GM23248 (cell line): ENCODE measurements at places on chromosomes 7 and 10. TPM values are rescaled to one million over a fixed set of nuclear protein-coding genes. Genes with fewer than 3 reads are reported as not detected.

Gene SMO
- 14.7 and 16.3 TPM in 2 replicates for total RNA-seq

Gene PRPS1L1
- not detected in 2 replicates for total RNA-seq

Gene MALRD1
- 0.13 TPM in 1 of 2 replicates, not detected in the other for total RNA-seq

Gene PNLIPRP1
- total RNA-seq, result not detected in 2 replicates

Gene SAMD9
- 26.2 and 31.2 TPM in 2 replicates for total RNA-seq

Gene LDB3
- total RNA-seq, result under 0.01 and 0.11 TPM in 2 replicates

Gene NPC1L1
- not detected in 2 replicates for total RNA-seq

Gene COX15
- total RNA-seq, result 20.3 and 21.4 TPM in 2 replicates

Gene CNPY1
- not detected in 2 replicates for total RNA-seq

Gene GOLGA7B
- total RNA-seq, result not detected in 2 replicates

Gene UFSP1
- total RNA-seq, result 6.7 and 9.9 TPM in 2 replicates

- no peaks in the 10 kb centered on the region for H3K27me3 ChIP-seq
- H3K36me3 ChIP-seq, result no peaks in the 10 kb centered on the region
- no peaks in the 10 kb centered on the region for H3K4me1 ChIP-seq
- DNase-seq, result no peak
- no peak overlapping the region for H3K27ac ChIP-seq
- H3K4me3 ChIP-seq, result no peak overlapping the region
Observed at GRCh38 chr7:128422842-128423241, 13.1 kb upstream of the IMPDH1 start.

DNA sequence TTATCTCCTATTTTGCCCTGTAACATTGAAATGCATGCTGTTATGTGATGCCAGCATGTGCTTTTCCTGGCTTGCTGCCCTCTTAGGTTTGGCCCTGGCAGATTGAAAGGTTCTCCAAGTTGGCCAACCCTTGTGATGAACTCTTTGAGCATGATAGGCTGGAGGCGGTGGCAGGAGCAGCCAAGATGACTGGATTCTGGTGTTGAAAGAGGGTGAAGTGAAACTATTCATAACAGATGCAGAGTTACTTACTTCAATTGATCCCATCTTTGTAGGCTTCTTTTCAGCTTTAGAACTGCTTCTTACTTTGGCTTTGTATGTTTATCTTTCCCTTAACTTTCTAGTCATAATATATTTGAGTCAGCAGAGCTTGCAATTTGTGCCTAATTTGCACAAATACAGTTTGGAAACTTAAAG is 57.6 kb downstream of the BICC1 start:
- no peak overlapping the region for H3K4me3 ChIP-seq
- peak; percentile 86 for DNase-seq
- peaks cover 62% of the 10 kb centered on the region for H3K4me1 ChIP-seq

DNA sequence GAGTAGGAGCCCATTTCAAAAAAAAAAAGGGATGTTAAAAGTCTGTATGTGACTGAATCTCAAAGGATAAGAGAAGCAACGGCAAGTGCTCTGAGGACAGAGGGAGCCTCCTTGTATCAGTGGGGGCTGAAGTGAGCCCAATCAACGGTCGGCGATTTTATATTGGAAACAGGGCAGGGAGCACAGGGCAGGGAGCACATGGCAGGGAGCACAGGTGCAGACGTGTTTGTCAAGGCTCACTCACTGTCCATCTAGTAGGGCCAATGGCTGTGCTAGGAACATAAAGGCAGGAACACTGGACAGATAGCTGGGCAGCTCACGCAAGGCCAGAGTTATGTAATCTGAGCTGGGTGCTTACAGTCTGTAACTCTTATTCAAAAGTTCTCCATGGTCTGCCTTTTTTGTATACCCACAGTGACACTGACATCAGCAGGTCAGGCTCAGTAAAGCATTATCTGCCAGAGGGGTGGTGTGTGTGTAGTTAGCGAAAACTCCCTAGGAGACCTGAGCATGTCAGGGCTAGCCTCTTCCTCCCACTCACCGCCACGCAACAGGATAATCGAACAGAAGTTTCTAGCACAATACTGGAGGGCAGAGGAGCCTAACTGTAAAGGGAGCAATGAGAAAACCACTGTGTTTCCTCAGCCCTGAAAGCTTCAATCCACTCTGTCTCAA is 15.4 kb downstream of the AKR1B1 start:
- no peak for DNase-seq
- no peak overlapping the region for H3K27ac ChIP-seq
- H3K27me3 ChIP-seq, result no peaks in the 10 kb centered on the region
- no peak overlapping the region for H3K4me3 ChIP-seq
- peaks cover 6% of the 10 kb centered on the region for H3K4me1 ChIP-seq

- H3K36me3 ChIP-seq, result no peaks in the 10 kb centered on the region
- no peaks in the 10 kb centered on the region for H3K4me1 ChIP-seq
- no peak overlapping the region for H3K4me3 ChIP-seq
- no peak overlapping the region for H3K27ac ChIP-seq
Observed at GRCh38 chr7:24135003-24135817, 148.8 kb upstream of the NPY start.

- no peak overlapping the region for H3K4me3 ChIP-seq
- no peaks in the 10 kb centered on the region for H3K4me1 ChIP-seq
- no peak overlapping the region for H3K27ac ChIP-seq
- H3K36me3 ChIP-seq, result no peaks in the 10 kb centered on the region
Observed at GRCh38 chr7:49802600-49802999, 29.2 kb downstream of the VWC2 start.

DNA sequence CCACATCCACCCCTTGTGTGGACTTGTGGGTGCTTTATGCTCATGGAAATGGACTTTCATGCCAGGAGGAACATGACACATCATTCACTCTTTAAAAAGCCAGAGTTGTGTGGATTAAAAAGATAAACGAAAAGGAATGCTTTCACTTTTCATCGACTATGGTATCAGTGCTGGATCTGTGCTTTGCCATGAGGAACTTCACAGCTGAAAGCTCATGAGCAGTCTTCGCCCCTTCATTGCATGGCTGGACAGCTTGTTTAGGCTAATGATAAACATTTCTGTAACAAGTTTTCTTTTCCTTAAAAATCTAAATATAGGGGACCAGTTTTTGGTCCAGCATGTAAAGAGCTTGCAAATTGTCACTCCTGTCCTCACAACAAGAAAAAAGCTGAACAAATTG is 173.6 kb upstream of the NPS start:
- DNase-seq, result no peak
- peaks cover 19% of the 10 kb centered on the region; the same call in 1 of the 2 replicates for H3K36me3 ChIP-seq
- no peak overlapping the region for H3K27ac ChIP-seq

GRCh38 chr10:7185367-7185690 is 225.5 kb downstream of the SFMBT2 start:
- no peak overlapping the region for H3K4me3 ChIP-seq
- no peaks in the 10 kb centered on the region for H3K36me3 ChIP-seq
- no peak for DNase-seq
- H3K27me3 ChIP-seq, result no peaks in the 10 kb centered on the region
- H3K4me1 ChIP-seq, result no peaks in the 10 kb centered on the region
- no peak overlapping the region for H3K27ac ChIP-seq

DNA sequence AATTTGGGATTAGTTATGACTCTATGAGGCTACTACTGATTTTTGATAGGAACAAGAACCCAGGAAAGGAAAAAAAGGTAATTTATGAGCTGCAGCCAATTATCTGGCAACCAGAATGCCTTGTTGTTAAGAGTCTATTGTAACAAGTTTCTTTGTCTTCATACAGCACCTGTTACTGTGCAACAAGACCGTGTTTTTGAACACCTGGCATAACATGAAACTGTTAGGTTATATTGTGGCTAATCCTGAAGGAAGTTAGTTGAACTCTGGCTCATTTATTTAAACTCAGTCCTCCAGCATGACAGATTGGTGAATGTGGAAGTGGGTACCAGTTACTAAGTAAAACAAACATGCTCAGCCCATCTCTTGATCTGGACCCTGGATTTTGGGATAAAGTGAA is 33.0 kb downstream of the RALA start:
- H3K4me3 ChIP-seq, result no peak overlapping the region
- no peaks in the 10 kb centered on the region for H3K27me3 ChIP-seq
- no peak for DNase-seq
- H3K4me1 ChIP-seq, result peaks cover 26% of the 10 kb centered on the region
- no peaks in the 10 kb centered on the region for H3K36me3 ChIP-seq
- no peak overlapping the region for H3K27ac ChIP-seq

DNA sequence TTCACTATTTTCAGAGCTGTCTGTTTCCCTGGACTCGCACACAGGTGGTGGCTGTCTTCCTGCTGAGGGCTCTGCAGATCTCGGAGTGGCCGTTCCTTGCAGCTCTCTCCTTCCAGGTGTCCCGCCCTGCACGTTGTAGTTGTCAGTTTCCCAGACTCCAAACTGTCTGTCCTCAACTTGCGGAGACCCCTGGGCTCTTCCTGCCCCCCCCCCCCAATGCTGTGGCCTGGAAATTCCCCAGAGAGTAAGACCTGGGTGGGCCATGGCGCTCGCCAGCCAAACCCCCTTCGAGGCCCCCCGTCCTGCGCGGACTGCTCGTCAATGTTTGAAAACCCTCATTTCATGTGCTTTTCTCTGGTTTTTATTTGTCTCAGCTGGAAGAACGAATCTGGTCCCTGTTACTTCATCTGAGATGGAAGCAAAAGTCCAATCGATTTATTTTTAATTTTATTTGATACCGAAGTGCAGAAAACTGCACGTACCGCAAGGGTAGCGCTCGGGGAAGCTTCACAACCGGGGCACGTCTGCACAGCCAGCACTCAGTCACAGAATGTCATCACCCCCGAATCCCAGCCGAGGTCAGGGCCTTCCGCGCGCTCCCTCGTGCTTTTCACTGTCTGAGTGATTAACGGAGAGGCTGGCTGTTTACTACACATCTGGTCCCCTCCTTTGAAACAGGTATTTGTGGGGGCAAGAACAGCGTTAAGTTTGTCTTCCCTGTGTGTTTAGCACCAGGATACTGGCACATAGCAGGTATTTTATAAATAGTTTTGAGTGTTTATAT is 46.4 kb upstream of the NKX6-2 start:
- peaks cover 46% of the 10 kb centered on the region for H3K27me3 ChIP-seq
- DNase-seq, result no peak
- no peak overlapping the region for H3K4me3 ChIP-seq
- no peaks in the 10 kb centered on the region for H3K36me3 ChIP-seq

- H3K27ac ChIP-seq, result no peak overlapping the region
- H3K4me1 ChIP-seq, result no peaks in the 10 kb centered on the region
- DNase-seq, result no peak
- H3K27me3 ChIP-seq, result no peaks in the 10 kb centered on the region
- no peaks in the 10 kb centered on the region for H3K36me3 ChIP-seq
- no peak overlapping the region for H3K4me3 ChIP-seq
Observed at GRCh38 chr10:129617768-129618167, 150.7 kb downstream of the MGMT start.

- H3K4me3 ChIP-seq, result no peak overlapping the region
- H3K4me1 ChIP-seq, result no peaks in the 10 kb centered on the region
- peaks cover 16% of the 10 kb centered on the region; the same call in 1 of the 2 replicates for H3K27me3 ChIP-seq
Observed at GRCh38 chr10:59688921-59689351, 20.7 kb downstream of the SLC16A9 start.

GRCh38 chr10:70274643-70275042 is 9.2 kb downstream of the NPFFR1 start:
- no peaks in the 10 kb centered on the region for H3K36me3 ChIP-seq
- no peak overlapping the region for H3K4me3 ChIP-seq
- DNase-seq, result peak; percentile 77
- H3K27me3 ChIP-seq, result no peaks in the 10 kb centered on the region
- no peaks in the 10 kb centered on the region for H3K4me1 ChIP-seq

DNA sequence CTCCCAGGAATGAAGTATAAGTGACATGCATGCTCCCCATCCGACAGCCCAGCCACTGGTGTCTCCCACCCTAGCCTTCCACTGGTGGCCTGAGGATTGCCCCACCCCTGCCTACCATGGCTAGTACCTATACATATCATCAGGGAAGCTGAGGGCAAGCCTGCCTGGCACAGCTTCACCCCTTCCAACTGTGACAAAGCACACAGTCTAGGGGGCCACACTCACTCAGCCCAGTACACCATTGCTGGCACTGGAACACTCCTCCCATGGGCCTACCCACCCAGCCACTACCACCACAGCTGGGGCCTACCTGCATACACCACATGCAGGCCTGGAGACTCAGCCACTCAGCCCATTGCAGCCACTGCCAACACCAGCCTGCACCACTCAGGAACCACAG is 393.1 kb upstream of the STEAP1 start:
- no peak overlapping the region for H3K4me3 ChIP-seq
- no peaks in the 10 kb centered on the region for H3K4me1 ChIP-seq
- no peaks in the 10 kb centered on the region for H3K27me3 ChIP-seq
- no peaks in the 10 kb centered on the region for H3K36me3 ChIP-seq

DNA sequence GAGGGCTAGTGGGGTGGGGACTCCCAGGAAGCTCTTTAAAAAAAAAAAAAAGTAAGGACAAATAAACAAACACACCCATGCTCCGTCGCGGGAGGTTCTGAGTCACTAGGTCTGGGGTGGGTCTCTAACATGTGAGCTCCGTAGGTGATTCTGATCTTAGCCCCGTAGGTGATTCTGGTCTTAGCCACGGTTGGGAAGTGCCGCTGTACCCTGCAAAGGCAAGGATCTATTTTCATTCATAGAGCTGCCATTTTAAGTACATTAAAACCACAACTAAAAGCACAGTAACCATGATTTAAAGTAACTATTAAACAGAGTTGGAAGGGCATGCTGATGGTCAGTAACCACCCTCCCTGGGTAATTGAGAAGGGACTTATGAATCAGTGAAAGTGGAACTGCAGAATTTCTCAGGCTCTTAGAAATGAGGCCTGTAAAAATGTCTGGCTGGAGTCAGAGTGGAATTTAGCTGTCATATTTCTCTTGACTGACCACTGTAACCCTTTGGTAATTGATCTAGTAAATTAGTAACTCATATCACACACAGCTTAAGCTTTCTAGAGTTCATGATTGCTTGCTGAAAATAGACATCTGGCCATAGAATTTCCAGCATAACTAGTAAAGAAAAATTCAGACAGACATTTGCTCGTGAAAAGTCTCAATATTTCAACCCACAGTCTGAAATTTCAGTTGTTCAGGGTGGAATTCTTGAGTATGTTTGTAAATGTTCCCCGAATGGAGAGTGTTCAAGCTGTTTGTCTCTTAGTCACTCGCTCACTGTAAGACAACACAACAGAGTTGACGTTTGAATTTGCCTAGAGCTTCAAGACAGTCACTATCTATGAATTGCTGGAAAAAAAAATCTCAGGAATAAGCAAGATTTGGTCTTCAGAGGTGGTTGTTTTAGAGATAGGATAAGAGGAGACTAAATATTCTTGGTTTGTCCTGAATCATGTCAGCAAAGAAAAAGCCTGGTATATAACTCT is 34.2 kb upstream of the TCF7L2 start:
- peaks cover 17% of the 10 kb centered on the region for H3K4me1 ChIP-seq
- H3K27ac ChIP-seq, result no peak overlapping the region
- DNase-seq, result peak; percentile 45
- no peaks in the 10 kb centered on the region for H3K27me3 ChIP-seq

DNA sequence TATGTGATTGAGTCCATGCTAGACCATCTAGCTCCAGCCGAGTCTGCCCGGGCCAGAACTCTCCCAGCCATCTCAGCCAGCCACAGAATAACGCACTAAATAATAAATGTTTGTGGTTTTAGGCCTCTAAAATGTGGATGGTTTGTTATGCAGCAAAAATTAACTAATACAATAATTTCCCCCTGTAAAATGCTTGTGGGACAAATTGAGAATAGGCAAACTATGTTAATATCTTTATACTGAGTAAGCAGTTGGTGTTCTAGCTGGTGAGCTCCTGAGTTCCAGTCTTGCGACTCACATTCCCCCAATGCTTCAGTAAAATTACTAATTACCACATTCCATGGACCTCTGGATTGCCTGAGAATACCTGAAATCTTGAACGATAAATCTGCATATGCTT is 316.8 kb upstream of the NFE2L3 start:
- no peak overlapping the region for H3K4me3 ChIP-seq
- H3K27me3 ChIP-seq, result no peaks in the 10 kb centered on the region
- peaks cover 17% of the 10 kb centered on the region for H3K4me1 ChIP-seq
- no peak overlapping the region for H3K27ac ChIP-seq
